Dorsolateral prefrontal cortex (tissue), 122 donors: ENCODE measurements at places on chromosomes 16 and 17.

DNA sequence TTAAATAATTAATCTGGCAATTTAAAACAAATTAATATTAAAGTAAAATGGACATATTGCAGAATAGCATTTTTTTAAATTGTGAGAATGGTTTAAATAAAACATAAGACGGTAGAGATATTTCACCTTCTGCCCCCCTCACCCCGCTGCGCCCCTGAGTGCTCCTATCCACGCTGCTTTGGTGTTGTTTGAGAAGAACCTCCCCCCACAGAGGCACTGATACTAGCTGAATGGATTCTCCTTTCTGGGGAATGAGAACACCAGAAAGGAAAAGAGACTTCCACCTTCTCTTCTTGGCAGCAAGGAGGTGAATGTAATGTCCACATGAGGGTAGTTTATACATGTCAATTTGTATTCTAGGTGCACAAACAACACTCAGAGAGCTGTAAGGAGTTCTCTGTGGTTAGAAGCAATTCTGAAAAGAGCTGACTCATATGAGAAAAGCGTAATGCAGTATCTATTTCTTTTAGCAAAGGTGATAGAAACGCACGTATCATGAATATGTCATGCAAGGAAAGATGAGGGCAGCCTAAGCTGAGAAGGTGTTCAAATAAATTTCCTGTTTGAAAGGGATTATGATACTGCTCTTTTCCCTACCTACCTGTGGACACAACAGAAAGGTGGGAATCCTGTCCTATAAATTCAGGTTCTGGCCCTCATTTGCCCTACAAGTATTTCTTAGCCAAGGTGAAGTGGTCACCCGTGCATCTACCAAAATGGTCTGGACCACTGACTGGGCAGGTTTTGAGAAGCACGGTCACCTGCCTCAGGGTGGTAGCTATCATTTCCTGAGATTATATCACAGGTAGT lies 126.9 kb downstream of the PARN start:
- no peak for DNase-seq

DNA sequence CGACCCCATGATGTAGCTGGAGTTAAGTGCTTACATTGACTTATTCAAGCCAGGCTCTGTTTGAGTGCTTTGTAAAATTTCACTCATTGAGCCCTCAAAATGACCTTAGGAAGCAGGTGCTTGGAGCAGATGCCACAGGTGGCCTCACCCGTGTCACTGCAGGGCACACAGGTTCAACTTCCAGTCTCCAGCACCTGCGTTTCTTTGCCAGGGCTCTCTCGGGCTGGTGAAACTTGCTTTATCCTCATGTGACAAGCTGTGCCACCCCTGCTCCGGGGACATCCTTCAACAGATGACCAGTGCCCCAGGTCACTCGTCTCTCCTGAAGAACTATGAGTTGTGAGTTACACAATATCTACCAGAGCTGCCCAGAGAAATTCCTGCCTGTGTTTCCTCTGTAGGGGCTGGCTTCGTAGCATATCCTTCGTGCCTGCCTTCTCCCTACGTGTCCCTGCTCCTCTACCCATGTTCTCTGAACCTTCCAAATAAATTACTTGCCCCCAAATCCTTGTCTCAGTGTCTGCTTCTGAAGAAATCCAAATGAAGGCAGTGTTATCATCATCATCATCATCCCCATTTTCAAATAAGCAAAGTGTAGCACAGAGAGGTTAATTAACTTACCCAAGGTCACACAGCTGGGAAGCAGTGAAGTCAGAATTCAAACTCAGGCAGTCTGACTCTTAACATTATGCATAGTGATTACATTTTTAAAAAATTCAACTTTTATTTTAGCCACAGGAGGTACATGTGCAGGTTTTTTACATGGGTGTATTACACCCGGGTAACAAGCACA lies 352.5 kb downstream of the NPIPA8 start:
- DNase-seq, result no peak

DNA sequence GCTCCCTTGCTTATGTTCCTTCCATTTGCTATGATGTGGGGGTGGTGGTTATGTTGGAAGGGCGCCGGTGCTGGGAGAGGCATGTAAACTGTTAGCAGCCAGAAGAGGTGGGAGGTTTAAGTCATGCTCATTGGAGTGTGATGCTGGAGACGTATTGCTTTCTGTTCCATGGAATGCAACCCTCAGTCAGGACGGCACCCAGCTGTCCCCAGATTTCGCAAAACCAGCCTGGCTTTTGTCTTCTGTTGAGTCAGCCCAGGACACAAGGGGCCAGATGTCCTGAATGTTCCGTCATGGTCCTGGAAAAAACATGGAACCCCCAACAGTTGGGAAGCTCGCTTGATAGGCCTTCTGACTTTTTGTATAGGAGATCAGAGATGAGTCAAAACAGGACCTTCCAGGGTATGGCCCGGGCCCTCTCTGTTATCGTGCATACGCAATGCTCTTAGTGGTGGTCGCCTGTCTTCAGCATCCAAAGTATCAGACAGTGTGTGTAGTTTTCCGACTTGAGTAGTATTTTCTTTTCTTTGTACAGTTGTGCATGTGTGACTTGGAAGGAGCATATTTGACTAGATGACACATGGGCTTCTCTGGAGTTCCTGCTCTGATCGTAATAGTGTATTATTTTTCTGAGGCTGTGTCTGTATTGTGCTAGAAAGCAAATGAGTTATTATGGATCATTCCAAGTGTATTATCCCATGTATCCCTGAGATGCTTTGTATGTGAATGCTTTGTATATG lies 201.9 kb downstream of the SNX29 start:
- no peak for DNase-seq

GRCh38 chr17:21001111-21001812 lies 41.5 kb downstream of the USP22 start:
- no peak for DNase-seq

DNA sequence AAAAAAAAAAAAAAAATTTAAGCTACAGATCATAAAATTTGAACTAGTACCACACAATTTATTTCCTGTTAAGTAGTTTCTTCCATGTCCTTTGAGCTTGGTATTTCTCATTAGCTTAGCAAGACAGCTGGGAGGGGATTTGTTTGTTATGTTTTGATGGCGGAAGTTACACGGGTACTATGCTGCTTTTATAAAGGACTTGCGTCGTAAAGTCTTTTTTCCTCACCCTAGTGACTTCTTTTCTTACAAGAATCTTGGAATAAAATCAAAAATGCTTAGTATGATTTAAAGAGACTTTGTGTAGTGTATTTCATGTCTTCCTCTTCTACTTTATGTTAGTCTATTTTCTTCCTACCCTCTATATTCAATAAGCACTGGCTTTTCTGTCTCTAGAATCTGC lies 89.1 kb downstream of the NLK start:
- DNase-seq, result no peak
